Activated naive CD8-positive, alpha-beta T cell treated with anti-CD3 and anti-CD28 coated beads, Interleukin-2, amount 10 ng/mL, durations not matched to agents 7 days and 5 days (primary cell): ENCODE measurements at places on chromosomes 2 and 18. TPM values are rescaled to one million over a fixed set of nuclear protein-coding genes. Genes with fewer than 3 reads are reported as not detected.

DNA sequence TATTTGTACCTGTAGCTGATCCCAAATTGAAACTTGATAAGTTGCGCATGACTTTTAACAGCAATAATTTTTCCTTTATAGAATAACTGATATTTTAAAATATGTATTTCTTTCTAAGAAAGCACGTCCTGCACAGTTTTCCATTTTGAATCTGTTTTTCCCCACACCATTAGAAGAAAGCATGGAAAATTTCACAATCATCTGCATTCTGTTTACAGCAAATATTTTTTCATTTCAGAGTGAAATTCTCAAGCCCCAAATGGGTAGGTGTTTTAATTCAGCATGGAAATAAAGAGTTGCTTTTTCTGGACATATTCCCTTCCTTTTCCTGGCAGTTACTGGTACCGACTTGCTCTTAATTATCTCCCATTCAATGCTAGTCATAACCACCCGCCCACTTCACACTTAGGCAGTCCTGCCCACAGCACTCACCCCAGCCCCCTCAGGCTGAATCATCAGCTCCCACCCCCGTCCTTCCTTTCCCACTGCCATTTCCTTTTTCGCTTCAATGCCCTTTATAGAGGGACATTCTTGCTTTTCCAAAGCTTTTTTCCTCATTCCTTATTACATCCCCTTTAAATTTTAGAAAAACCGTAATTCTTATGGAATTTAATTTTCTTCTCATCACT lies 89.2 kb upstream of the GLS start:
- DNase-seq: no peak
- no peaks in the 10 kb centered on the region for H3K36me3 ChIP-seq
- H3K27me3 ChIP-seq: no peaks in the 10 kb centered on the region
- H3K4me1 ChIP-seq: peaks cover 10% of the 10 kb centered on the region

Gene CYRIA
- 2.1 TPM for total RNA-seq

DNA sequence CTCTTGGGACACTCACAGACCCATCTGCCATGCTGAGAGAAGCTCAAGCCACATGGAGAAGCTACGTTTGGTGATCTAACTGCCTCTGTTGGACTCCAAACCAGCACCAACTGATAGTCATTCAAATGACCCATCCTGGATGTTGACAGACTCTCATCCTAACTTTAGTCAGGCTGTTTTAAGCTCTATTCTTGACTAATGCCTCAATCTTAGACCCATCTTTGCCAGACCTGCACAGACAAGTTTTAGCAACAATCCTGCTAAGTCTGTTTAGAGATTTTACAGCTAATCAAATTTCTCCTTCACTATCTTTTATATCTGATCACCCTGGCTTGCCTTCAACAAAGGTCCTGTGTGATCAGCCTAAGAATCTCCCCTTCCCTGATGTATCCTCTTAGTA lies 245.1 kb downstream of the SCG2 start:
- no peak overlapping the region for H3K27ac ChIP-seq
- no peaks in the 10 kb centered on the region for H3K4me1 ChIP-seq
- no peak overlapping the region for H3K4me3 ChIP-seq
- H3K36me3 ChIP-seq: no peaks in the 10 kb centered on the region

GRCh38 chr2:128805237-128805636 lies 486.6 kb upstream of the HS6ST1 start:
- no peak overlapping the region for H3K27ac ChIP-seq
- H3K36me3 ChIP-seq: no peaks in the 10 kb centered on the region
- DNase-seq: no peak
- no peak overlapping the region for H3K4me3 ChIP-seq

DNA sequence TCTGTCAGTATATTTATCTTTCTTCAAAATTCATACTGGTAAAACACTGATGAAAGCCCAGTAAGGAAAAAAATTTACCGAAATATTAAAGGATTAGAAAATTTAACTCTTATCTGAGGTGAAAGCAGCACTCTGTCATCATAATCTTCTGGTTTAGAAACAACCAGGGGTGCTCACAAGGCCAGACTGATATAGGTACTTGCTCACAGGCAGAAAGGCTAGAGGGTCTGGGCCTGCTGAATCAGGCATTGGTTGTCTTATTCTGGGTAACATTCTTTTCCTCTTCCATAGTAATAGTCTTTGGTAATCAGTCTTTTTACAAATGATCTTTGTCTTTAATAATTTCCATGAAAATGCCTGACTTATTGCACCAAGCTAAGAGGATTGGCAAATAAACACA lies 221.4 kb upstream of the TFPI start:
- H3K36me3 ChIP-seq: no peaks in the 10 kb centered on the region
- H3K27me3 ChIP-seq: no peaks in the 10 kb centered on the region
- DNase-seq: no peak
- H3K4me1 ChIP-seq: no peaks in the 10 kb centered on the region
